ENCODE measurements at places on chromosomes 7 and 10.

DNA sequence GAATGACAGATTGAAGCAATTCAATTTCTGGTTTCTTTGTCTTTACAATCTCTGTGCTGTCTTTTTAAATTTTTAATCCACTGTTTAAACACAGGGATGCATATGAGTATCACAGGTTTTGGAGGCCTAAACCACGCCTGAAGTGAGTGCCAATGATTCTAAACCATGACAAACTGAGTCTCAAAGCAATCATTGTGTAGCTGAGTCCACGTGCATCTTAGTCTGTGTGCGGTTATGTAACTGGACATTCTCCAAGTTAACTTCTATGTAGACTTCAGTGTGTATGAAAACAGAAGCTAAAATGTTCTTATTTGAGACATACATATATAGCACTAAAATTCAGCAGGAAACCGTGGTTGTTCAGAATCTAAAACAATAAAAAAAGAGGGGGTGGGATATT, 79.3 kb upstream of the ST8SIA6 start:
- DNase-seq = no peak

- no peak for DNase-seq
These were observed 144.1 kb upstream of the FAM171A1 start for GRCh38 chr10:15515202-15515601.

DNA sequence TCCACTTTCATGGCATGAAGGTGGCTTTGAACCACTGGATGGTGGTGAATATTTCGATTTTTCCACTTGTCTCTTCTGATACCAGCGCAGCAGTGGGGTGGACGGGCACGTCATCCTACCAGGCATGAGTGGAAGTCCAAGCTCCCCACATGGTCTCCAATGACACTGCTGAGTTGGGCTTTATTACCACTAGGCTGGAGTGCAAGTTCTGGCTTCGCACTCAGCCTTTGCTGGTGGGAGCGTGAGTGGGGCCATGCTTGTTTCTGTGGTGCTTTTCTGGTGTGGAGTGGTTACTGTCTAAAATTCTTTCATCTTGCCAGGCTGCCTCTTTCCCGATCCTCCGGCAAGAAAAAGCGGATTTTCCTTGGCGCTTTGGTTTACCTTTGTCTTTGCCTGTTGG, 70.1 kb upstream of the SDK1 start:
- DNase-seq = no peak

GRCh38 chr7:158229945-158230344, 357.7 kb downstream of the PTPRN2 start:
- DNase-seq = no peak

GRCh38 chr7:43753271-43753810, 5.1 kb upstream of the BLVRA start:
- no peak for DNase-seq

DNA sequence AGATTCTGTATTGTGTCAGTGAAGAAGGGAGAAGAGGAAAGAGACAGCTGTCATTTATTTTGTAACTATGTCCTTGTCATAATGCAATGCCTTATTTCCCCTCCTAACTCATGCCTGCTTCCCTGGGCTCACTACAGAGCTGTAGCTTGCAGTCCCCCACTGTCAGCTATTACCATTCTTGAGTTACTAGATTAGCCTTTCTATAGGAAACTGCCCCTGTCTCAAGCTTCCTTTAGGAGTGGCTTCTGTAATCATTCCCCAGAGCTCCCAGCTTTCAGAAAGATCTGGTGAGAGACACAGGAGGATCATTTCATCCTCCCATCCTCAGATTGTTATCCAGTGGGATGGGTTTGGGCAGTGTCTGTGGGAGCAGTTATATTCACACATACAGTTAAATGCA, 32.4 kb upstream of the SMKR1 start:
- no peak for DNase-seq

GRCh38 chr7:90595342-90595800, 750 bp upstream of the CDK14 start:
- no peak for DNase-seq

GRCh38 chr10:12849319-12850181, 152.0 kb downstream of the CCDC3 start:
- DNase-seq = no peak

GRCh38 chr10:128046953-128047290, 79.3 kb downstream of the MKI67 start:
- DNase-seq = no peak

- no peak for DNase-seq
These were observed 479.3 kb upstream of the PODXL start for GRCh38 chr7:132035517-132036362.

DNA sequence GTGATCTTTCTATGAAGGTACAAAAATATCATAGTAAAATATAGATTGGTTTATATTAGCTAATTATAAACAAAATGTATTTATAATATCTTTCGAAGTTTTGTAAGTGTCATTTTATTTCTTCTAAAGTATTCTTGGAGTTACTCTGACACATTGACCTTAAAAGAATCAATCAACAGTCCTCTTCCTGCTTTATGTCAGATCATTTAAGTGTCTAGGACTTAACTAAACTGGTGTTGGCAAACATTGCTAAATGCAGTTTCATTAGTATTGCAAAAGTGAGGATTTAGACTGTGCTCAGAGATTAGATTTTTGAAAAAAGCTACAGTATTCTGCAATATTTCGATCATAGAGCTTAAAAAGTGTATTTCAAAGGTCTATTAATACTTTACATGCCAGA, 10.3 kb downstream of the GLCCI1 start:
- no peak for DNase-seq

DNA sequence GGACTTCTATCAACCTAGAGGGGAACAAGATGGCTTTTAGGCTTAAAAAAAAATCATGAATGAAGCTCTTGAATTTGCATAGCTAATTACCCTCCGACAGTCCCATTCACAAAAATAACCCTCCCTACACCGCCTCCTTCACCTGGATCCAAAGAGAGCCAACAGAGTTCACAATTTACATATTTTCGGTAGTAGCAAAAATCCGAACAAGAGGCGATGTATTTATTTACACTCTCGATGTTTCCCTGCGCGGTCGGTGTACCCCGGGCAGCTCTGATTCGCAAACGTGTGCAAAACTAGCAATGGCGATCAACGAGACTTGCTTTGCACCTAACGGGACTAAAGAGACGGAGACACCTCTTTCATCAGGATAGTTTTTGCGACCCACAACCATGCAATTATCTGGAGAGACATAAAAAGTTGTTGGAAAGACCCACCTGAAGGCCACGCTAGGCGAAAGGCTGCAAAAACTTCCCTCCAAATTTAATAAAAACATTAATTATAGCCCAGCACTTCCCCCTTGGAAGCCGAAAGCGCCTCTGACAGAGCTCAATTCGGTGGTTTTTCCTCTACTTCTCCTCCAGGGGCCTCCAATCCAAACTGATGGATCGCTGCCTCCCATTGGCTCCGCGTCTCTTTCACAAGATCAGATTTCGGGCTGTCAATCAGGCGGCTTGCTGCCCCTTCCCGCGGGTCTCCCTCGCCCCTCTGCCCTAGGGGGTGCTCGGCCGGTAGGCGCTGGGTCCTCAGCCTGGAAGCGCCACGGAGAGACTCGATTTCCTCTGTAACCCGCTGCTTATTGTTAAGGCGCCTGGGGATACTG, at the start of gene ETV1:
TSS of gene ETV1 (minus strand) at position 541 of the 823 bp plus-strand sequence. CDS start 614 bp downstream, outside the sequence.
- DNase-seq = peak; percentile 61

DNA sequence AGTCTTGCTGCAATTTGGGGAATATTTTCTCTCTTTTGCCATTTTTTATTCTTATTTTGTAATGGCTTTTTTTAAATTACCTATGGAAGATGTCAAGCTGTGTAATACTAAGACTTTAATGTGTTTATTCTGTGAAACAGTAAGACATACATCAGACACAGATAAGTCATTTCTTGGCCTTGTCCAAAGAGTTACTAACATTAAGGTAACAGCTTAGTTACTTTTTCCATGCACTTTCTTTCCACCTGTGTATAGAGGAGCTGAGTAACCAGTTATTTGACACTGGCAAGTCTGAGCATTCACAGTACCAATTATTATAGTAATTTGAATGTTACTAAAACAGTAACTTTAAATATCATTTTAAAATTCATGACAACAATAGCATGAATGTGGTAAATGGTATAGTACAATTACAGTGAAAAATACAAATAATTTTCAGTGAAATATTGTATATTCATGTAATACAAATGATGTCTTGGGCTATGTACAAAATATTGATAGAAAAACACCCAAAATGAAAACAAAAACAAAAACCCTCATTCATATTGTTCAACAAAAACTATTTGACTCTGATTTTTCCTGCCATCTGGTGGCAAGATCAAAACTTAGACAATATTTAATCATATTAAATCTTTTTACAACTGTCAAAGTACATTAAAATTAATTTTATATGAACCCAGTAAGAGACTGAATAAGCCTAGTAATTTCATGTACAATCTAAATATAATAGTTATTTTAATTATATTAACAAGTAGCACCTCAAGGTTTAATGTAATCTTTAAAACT, 259.8 kb upstream of the SEMA3A start:
- DNase-seq = no peak

GRCh38 chr7:110522761-110523200, 568.1 kb upstream of the LRRN3 start:
- DNase-seq = no peak

DNA sequence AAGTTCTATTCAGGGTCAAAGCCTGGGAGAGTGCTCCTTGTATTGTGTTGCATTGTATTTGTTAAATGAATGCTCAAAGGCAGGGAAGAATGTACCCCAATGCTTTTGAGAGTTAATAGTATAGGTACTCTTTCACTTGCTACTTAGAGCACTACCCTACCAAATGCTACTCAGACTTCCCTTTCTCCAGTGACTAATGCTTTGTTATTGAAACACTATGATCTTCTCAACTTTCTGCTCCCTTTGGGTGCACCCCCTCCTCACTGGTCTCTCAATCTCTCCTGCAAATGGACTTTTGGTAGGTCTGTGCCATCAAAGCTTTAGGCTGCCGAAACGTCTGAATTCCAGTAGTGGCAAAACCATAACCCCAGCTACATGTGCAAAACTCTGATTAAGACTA, 177.7 kb upstream of the AHR start:
- no peak for DNase-seq

GRCh38 chr7:54904130-54904529, 114.7 kb upstream of the EGFR start:
- DNase-seq = peak; percentile 60

DNA sequence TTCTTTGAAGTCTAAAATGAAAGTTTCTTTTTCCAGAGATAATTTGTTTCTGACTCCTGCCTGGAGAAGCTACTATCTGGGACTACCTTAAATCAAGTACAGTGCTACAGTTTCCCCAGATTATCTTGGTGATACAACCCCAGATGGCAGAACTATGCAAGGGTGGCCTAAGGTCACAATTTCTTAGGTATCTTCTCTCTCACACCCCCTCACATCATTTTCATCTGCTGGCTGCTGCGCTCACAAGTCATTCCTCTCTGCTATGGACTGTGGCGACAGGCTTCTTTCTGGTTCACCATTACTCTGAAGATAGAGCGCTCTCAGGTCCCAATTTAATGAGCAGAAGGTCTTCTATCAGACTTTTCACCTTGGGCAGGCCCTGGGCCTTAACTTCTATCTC, 9.1 kb upstream of the PRPS1L1 start:
- DNase-seq = no peak

GRCh38 chr7:101927802-101928201, 110.4 kb downstream of the CUX1 start:
- no peak for DNase-seq

DNA sequence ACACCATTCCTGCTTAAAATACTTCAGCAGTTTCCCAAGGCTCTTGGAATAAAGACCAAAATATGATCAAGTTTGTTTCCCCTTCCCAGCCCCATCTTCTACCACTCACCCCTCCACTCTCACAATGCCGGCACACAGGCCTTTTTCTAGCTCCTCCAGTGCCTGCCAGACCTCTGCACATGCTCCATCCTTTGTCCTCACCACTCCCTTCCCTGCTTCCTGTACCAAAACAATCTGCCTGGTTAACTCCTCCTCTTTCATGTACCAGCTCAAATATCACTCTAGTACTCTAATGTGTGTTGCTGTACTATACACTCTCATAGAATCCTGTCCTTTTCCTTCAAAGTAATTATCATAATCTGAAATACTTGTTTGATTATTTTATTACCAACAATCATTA, 19.4 kb downstream of the SCRN1 start:
- no peak for DNase-seq

DNA sequence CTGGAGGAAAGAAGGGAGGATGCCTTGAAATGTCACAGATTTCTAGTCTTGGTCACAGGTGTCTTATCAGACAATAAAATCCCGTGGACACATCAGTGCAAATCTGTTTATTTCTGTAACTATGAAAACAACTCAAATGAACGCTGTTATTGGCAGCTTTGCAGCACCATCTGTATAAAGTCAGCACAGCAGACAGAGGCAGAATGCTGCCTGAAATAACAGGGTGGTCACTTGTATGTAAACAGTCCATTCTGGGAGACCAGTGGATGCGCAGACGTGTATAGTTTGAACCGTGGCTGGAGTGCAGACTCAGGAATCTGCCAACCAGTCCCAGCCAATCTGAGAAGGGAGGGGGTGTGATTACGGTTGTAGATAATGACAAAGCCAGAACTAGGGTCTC, 54.8 kb downstream of the SEC23IP start:
- peak; percentile 27 for DNase-seq

- no peak for DNase-seq
These were observed 131.3 kb downstream of the GLI3 start for GRCh38 chr7:42105554-42106358.

GRCh38 chr10:26780793-26781601, 79.8 kb downstream of the ABI1 start:
- peak; percentile 57 for DNase-seq

DNA sequence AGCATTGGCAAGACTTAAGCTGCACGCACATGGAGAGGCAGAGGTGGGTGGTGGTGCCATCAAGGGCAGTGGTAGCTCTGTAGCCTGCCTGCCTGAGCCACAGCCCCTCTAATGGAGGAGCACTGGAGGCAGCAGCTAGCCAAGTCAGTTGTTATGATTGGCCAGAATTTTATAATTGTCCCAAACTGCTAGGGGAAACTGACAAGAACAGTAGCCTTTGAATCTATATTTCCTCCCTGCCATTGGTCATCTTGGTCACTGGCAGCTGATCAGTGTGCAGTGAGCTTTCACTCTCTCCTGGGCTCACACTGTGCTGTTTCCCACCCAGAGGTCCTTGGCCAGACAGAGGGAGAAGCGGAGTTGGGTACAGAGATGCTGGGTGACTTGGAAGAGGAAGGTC, 9.6 kb upstream of the ZNF783 start:
- DNase-seq = no peak

- DNase-seq = no peak
These were observed 134.9 kb downstream of the CAMK1D start for GRCh38 chr10:12484002-12484918.

- no peak for DNase-seq
These were observed 39.2 kb upstream of the TES start for GRCh38 chr7:116171094-116171493.

DNA sequence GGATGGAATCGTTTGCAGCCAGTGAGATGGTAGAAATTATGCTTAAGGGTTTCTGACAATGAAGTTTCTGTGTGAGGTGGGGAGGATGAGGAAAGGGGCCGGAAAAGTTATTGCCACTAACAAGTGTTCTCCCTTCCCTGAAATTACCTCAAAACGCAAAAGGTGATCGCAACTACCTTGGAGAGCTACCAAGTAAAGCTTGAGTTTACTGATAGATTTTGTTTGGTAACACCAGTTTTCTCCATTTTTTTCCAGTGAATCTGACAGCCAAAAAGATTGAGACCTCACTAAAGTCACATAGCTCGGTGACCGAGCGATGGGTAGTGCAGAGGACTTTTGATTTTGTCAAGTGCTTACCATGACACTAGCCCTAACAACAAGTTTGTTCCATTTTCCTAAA, 1.6 kb downstream of the SUV39H2 start:
- peak; percentile 7 for DNase-seq

Data from AG08396 (cell line).